ENCODE measurements at places on chromosomes 1 and 21.

DNA sequence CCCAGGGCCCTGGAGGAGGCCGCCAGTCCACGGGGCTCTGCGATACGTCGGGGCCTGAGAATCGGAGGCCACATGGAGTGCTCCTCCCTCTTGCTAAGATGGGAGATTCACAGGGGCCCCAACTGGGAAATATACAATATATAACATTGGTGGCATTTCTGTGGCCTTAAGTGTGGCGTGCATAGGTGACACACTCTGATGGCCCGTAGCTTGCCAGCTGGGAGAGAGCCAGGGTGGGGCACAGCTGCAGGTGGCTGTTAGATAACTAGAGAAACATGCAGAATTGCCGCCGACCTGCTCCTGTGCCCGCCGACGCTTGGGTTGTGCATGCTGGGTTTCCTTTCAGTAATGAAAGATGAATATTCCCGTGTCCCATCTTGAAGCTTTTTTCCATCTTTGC lies 30.1 kb downstream of the UMODL1 start:
- no peak for DNase-seq

- no peak for DNase-seq
These were observed 1.3 kb upstream of the HES4 start for GRCh38 chr1:1001057-1001783.

DNA sequence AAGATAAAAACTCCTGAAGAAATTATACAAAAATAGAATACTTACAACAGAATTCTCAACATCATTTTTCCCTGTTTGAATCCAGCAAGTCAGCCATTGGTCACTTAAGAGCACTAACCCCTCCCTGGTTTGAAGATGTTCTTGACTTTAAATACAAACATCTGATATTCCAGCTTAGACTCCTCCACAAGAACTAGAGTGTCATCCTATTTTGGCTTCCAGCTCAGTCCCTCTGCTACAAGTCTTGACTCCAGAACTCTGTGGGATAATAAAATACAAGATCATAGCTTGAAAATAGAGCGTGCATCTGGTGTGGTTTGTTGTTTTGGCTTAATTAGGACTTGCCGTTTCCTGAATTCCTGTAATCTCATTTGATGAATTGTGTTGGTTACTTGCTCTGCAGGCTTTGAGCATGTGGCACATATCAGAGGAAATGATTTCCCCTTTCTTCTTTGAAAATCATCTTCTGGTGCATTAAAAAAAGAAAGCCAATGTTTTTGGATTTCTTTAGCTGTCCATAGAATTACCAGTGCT lies 63.7 kb upstream of the DPT start:
- DNase-seq: no peak

- DNase-seq: no peak
These were observed 104.1 kb downstream of the SYF2 start for GRCh38 chr1:25128121-25128621.

DNA sequence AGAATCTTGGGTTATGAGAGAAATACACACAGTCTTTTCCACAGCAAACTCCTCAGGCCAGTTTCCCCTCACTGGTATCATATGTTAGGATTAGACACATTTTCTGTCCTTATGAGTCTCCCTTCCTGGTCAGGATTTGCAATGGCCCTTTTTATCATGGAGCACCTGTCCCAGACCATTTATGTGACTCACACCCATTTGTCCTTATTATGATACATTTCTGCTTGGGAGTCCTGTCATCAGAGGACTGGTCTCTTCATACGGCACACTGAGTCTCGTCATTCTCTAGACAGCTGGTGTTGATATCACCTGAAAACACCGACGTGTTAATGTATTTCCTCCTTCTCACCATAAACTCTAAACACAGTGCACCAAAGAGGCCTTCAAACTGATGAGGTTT lies 105.0 kb upstream of the SYT6 start:
- no peak for DNase-seq

DNA sequence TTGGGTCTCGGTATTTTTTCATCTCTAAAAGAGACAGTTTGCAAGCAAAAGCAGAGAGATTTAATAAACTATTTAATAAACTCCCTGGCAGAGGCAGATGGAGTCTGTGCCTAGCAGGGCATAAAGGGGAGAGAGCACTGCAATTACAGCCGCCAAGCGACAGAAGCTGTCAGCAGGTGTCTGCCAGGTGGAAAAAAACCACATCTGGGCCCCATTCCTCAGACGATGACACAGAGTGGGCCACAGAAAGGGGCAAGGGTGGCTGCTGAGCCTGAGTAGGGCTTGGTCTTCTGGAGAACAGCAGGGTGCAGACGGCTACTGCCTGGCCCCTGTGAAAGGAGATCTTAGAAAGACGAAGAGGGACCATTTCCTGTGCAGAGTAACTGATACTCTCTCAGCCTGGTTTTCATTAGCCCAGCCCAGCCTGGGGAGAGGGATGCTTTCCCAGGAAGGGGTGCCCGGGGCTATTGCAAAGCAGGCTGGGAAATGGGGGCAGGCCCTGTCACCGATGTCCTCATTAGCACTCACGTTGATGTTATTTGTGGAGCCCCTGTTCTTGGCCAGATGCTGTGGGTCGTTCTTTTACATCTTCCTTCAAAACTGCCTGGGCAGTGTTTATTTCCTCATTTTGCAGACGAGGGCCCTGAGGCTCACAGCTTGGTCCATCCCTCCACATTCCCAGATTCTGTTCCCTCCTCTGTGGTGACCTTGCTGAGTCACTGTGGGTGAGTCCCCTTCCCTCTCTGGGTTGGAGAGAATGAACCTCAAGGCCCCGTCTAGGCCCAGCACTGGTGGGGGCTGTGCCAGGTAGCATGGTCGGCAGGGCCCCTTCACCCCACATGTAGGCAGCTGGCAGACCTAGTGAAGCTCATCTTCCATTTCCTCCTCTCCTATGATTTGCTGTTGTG lies 472.7 kb downstream of the PTPRU start:
- DNase-seq: no peak

GRCh38 chr1:234586304-234586703 lies 23.7 kb downstream of the IRF2BP2 start:
- no peak for DNase-seq

- DNase-seq: no peak
These were observed 89.5 kb upstream of the ARHGEF16 start for GRCh38 chr1:3364983-3365382.

DNA sequence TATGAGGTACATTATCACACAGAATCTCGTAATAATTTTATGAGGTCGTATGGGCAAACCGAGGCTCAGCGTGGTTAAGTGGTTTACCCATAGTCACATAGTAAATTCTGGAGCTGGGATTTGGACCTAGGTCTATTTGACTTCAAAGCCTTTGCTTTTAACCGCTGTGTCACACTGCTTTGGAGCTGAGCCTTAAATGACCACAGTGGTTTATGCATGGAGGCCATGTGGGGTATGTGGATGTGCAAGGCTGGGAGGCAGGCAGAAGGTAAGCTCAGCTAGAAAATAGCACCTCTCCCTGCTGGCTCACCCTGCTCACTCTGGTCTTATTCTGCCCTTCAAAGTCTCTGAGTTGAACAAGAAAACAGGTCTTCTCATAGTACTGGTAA lies 269.5 kb downstream of the TRABD2B start:
- DNase-seq: no peak

- DNase-seq: no peak
These were observed 59.5 kb downstream of the C21orf91 start for GRCh38 chr21:17759511-17760178.

DNA sequence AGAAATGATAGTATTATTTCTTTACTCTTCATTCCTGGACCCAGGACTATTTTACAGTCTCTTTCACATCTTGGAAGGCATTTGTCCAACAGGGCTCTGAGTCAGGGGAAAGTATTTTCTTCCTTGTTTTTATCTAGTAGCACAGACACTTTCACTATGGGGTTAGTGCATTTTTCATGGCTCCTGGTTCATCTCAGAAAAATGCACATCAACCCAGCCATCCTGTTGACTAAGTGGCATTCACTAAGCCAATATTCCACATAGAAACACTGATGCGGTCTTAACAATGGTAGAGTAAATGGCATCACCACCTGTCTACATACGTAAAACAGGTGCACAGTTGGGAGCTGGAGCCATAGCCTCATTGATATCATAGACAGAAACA lies 87.4 kb upstream of the C1orf21 start:
- no peak for DNase-seq

- DNase-seq: no peak
These were observed 30.1 kb upstream of the DPT start for GRCh38 chr1:168759077-168759476.

- no peak for DNase-seq
These were observed 14.2 kb downstream of the S100A7A start for GRCh38 chr1:153430561-153430960.

DNA sequence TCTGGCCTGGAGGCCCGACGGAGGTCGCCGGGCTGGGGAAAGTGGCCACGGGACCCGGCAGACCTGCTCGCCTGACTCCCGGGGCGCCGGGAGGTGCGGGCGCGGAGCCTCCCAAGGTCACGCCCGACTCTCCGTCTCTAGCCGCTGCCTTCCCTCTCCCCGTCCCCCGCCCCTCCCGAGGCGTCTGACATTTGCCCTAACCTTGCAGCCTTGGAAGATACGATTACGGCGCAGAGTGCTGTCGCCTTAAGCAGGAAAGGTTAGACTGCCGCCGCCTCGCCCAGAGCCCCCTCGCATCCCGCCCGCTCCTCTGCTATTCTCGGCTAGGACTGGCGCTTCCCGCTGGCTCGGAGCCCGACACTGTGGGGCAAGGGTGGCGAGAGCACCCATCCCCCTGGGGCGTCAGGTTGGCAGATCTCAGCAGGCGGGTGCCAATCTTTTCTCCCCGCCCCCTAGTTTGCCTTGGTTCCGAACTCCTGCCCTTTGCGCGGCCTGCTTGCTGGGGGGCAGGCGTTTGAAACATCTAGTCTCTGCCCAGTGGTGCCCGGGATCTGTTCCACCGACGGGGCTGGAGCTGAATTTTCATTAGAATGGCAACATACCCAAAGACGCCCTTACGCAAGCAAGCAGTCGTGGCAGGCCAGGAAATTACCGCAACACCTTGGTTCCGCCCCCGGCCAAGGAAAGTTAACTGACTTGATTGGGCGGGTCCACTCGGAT lies 835 bp downstream of the PGM1 start:
- DNase-seq: no peak

GRCh38 chr1:171367436-171367835 lies 53.5 kb downstream of the FMO4 start:
- DNase-seq: no peak

GRCh38 chr1:212683357-212683722 lies 16.3 kb downstream of the BATF3 start:
- DNase-seq: no peak

DNA sequence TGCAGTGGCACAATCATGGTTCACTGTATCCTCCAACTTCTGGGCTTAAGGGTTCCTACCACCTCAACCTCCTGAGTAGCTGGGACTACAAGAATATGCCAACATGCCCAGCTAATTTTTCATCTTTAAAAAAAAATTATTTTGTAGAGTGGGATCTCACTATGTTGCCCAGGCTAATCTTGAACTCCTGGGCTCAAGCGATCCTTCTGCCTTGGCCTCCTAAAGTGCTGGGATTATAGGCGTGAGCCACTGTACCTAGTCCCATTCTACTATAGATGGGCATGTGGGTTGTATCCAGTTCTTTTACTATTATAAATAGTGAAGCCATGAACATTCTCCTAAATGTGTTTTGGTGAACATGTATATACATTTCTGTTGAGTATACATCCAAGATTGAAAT lies 57.9 kb upstream of the PAXBP1 start:
- DNase-seq: no peak

DNA sequence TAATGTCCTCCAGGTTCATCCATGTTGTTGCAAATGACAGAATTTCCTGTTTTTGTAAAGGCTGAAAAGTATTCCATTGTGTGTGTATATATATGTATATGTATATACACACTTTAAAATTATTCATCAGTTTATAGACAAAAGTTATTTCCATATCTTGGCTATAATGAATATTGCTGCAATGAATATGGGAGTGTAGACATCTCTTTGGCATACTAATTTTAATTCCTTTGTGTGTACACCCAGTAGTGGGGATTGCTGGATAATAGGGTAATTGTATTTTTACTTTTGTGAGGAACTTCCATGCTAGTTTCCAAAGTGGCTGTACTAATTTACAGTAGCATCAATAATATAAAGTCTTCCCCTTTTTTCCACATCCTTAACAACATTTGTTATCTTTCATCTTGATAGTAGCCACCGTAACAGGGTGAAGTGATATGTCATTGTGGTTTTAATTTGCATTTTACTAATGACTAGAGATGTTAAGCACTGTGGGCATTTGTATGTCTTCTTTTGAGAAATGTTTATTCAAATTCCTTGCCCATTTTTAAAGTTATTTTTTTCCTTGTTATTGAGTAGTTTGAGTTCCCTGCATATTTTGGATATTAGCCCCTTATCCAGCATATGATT lies 243.0 kb downstream of the PDE4B start:
- DNase-seq: no peak

- DNase-seq: no peak
These were observed 52.0 kb downstream of the NBPF6 start for GRCh38 chr1:108502138-108502537.

GRCh38 chr21:38721958-38722357 lies 83.8 kb upstream of the ETS2 start:
- DNase-seq: no peak

Measured in hippocampal formation (tissue), 2 donors.